Urinary bladder (tissue), 4 donors: ENCODE measurements at places on chromosomes 11 and 22. TPM values are rescaled to one million over a fixed set of nuclear protein-coding genes. Genes with fewer than 3 reads are reported as not detected.

Gene DGCR6
- 2.2 TPM for polyA plus RNA-seq

Gene PRAME
- polyA plus RNA-seq: not detected

Gene MS4A7
- polyA plus RNA-seq: 10.8 TPM

Gene SHANK2
- polyA plus RNA-seq: 3.0 TPM

Gene RAG2
- not detected for polyA plus RNA-seq

DNA sequence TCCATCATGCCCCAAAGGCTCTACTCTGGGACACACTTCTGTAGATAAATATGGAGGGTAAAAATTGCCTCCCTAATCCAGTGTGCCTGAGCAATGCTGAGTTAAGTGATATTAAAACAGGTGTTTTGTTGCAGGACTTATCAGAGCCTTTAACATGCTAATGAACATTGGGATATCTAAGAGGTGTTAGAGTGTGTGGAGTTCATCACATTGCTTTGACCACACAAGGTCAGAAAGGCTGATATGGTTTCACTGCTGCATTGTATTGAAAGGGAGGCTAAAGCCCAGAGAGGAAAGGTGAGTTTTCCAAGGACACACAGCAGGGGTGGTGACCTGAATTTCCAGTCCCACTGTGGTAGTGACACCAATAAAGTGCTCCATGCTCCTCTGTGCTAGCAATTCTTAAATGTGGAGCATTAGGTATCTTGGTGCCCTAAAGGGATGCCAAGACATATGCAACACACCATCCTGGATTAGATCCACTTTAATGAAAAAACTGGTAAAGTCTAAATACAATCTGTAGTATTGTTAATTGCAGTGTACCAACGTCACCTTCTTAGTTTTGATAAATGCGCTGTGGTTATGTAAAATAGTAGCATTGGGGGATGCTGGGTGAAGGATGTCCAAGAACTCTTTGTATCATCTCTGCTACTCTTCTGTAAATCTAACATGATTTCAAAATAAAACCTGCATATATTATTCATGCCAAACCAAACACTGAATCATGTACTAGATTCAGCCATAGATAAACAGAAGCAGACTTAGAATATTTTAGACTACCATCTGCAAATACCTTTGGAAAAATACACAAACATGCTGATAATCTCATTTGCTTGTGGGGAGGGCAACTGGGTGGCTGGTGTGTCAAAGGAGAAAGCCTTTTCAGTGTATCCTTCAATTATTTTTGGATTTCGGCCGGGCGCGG lies 45.8 kb downstream of the MIAT start:
- no peak for DNase-seq

GRCh38 chr11:13338019-13338426 lies 60.4 kb downstream of the BMAL1 start:
- no peak for DNase-seq

DNA sequence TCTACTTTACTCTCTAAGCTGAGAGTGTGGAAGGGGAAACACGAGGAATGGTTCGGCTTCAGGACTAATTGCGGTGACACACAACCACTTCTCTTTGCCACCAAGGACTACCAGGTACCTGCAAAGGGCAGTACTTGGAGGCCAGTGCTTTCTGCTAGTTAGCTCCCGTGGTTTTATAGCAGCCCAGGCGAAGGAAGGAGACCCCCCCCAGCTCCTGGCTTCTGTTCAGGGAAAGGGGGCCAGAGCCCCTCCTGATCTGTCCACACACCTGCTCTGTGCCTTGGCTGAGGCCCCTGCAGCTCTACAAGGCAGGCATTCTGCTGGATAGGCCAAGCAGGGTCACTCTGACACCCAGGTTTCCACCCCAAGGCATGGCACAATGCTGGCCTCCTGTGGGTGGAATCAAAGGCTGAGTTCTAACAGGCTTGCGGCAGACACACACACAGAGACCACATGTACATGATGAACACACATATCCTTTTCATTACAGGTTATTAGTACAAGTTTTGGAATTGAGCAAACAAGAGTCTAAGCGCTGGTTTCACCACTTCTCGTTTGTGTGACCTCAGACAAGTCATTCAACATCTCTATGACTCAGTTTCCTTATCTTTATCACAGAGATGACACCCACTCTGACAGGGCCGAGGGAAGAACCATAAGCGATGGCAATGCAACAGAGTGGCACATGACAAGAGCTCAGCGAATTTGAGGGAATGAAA lies 7.5 kb downstream of the SERPIND1 start:
- DNase-seq: no peak

- no peak for DNase-seq
Observed at GRCh38 chr11:130122141-130122575, 37.4 kb upstream of the ST14 start.

DNA sequence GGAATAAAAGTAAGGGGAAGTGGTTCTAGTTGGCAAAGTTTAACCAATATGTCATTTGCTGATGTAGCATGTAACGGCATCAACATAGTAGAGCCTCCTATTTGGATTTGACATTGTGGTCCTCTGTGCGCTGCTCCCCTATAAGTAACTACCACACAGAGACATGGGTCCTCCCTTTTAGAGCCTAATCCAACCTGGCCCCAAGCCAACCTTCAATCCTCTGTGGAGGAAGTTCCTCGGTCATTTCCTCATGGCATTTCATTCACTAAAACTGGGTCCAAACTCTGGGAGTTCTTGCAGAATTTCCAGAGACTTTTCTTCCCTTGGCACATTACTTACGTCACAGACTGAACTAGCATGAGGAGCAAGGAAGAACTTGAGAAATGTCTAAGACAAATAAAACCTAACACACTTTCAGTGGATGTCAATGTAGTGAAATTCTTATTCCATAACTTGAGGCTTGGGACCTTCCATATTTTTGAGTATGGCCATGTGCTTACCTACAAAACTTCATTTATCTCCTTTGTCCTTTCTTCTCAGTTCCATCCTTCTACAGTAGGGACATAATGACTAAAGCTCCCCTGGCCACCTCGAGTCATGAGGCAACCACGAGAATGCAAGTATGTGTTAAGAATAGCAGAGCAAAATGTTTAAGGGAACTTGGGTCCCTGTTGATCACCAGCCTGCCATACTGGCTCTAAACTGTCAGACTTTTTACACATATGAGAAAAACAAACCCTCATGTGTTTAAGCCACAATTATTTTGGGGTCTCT lies 34.7 kb downstream of the MMP20 start:
- no peak for DNase-seq

- DNase-seq: no peak
Observed at GRCh38 chr11:78921509-78921908, 346.8 kb upstream of the NARS2 start.

DNA sequence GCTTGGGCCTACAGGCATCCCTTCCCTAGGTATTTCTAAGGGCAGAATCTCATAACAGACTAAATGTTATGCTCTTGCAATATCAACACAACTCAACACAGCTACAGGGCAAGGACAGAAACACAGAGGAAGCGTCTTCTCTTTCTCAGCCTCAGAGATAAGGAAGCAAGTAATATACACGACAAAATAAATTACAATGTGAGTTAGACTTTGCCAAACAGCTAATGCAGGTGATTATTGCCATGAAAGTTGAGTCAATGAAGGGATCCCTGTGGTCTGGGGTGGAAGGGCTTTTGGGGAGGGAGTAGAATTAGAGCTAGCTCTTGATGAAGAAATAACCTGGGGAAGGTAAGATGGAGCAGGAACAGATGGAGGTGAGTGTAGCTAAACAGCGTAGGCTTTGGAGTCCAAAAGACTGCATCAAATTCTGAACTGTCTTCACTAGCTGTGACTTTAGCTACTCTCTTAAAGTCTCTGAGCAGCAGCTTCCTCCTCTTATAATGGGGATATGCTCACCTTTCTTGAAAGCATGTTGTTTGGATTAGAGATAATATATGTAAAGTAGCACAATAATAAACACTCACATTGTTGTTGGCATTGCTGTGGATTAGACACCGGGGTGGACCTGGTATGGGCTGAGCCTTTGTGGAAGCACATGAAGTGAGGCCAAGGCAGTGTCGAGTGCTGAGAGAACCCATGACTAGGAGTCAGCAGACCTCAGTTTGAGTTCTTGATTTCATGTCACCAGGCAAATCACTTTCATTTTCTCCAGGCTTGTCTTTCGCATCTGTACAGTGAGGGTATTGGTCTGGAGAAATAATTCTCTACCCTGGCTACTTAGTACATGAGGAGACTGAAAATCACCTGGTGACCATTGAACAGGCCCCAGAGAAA lies 41.0 kb upstream of the AQP11 start:
- DNase-seq: no peak

GRCh38 chr22:19143967-19144400 lies 467 bp downstream of the ESS2 start:
- no peak for DNase-seq

DNA sequence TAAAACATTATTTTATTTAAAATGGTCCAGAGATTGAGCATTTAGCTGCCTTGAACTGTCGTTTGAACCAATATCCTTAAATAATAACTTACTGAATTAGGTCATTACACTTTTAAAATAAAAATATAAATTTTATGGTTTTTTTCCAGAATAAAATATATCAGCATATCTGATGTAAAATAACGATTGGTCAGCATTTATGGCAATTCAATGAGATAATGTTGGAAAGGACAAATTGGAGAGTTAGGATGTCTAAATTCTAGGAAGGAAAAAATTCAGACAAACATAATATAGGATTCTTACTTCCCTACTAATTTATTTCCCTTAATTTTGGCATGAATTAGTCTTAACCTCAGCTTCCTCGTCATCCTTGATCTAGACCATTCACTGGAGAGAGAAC lies 113.4 kb downstream of the GRIA4 start:
- DNase-seq: no peak
